ENCODE measurements at places on chromosomes 3 and 15.

- no peak for DNase-seq
Observed at GRCh38 chr3:182940266-182940808, 40.0 kb downstream of the DCUN1D1 start.

GRCh38 chr3:3227640-3228039 lies 48.1 kb upstream of the CRBN start:
- no peak for DNase-seq

DNA sequence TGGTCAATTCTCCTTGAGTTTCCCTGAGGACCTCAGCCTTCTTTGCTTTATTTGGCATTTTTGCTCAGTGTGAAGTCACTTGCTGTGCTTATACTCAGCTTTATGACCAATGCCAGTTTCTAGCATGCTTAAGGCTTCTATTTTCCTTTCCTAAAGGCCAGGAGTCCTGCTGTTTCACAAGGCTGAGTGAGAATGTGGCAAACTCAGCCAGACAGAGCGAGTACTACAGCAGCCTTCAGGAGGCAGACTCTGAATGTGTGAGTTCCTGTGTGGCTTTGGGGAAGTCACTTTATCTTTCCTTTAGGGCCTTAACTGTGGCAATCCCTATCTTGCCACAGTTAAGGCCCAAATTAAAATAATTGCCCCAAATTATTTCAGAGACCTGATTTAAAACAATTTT lies 213.2 kb upstream of the MRPL3 start:
- DNase-seq, result no peak

GRCh38 chr3:136667081-136667480 lies 85.1 kb downstream of the STAG1 start:
- DNase-seq, result no peak

DNA sequence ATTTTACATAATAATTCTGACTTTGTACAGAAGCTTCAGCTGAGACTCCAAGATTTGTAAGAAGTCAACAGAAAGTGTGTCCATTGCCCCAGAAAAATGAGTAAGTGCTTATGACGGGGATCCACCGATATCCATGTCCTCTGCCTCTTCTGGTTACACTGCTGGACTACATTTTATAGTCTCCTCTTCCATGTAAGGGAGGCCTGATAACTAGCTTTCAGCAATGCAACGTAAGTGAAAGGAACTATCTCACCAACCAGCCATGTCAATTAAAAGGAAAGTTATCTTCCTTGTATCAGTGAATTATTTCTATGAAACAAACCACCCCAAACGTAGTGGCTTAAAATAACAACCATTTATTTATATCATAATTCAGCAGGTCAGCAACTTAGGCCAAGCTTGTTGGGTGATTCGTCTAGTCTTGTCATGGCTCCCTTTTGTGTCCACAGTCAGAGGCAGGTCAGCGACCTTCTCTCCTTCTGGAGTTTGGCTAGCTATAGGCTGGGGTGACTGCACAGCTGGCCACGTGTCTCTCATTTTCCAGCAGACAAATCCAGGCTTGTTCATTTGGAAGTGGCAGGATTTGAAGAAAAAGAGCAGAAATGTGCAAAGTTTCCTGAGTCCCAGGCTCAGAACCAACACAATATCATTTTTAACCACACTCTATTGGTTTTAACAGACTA lies 44.9 kb downstream of the TRIM69 start:
- no peak for DNase-seq

- DNase-seq, result no peak
Observed at GRCh38 chr3:156304406-156304805, 184.0 kb downstream of the KCNAB1 start.

All from cerebellar cortex (tissue), 1 donor.